Right ventricle myocardium superior (tissue), 1 donor: ENCODE measurements at places on chromosomes 12 and 14. TPM values are rescaled to one million over a fixed set of nuclear protein-coding genes. Genes with fewer than 3 reads are reported as not detected.

TESPA1 gene
- 0.59 TPM for total RNA-seq

WDR89 gene
- 5.0 TPM for total RNA-seq

GPRC5D gene
- not detected for total RNA-seq

LTBP2 gene
- total RNA-seq = 11.9 TPM

MGP gene
- total RNA-seq = 231 TPM

AMN1 gene
- total RNA-seq = 9.7 TPM

ADGRD1 gene
- 86.1 TPM for total RNA-seq

LRRC43 gene
- total RNA-seq = 0.81 TPM

NEMF gene
- total RNA-seq = 44.5 TPM

PTPRB gene
- 34.6 TPM for total RNA-seq

KRT85 gene
- not detected for total RNA-seq

ARHGEF40 gene
- 21.2 TPM for total RNA-seq

ZNF891 gene
- 1.0 TPM for total RNA-seq

ANP32D gene
- total RNA-seq = not detected

MTHFD1 gene
- 63.8 TPM for total RNA-seq

GPD1 gene
- 38.3 TPM for total RNA-seq

FAM186B gene
- total RNA-seq = 0.46 TPM

ARHGAP9 gene
- 4.1 TPM for total RNA-seq

KLRB1 gene
- not detected for total RNA-seq

FSCB gene
- total RNA-seq = not detected

YLPM1 gene
- 26.6 TPM for total RNA-seq
